Upper lobe of right lung (tissue), 1 donor: ENCODE measurements at places on chromosomes 12 and 14. TPM values are rescaled to one million over a fixed set of nuclear protein-coding genes. Genes with fewer than 3 reads are reported as not detected.

GRCh38 chr12:94171595-94171930, 23.2 kb downstream of the PLXNC1 start:
- no peak for DNase-seq

DNA sequence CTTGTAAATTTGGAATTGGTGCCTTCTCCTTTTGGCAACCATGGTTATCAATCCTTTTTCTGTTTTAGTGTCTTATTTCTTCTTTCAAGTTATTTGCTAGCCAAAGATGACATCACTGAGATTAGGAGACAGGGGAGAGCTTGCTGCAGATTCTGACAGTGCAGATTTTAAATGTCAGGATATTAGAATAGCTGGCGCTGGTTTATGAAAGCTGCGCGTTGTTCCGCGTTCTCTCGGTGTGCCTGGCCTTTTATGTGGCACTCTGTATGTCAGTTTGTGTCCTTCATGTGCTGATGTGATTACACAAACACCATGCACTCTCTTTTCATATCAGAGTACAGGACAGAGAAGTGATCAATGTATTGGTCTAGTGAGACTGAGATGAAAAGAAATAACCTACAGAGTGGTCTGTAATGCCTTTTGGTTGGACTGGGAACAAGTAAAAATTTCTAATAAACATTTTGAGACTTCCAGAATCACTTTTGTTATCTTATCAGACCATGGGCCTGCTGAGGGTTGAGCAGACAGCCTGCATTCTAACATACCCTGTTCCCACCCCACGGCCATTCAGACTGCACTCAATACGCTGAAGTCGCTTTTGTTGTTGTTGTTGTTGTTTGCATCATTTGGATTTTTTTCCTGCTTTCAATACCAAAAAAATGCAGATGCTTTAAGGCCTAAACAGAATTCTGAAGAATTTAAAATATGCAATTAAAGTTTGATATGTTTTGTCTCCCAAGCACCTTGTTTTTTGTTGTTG, 49.7 kb upstream of the TRAF3 start:
- no peak for DNase-seq

DNA sequence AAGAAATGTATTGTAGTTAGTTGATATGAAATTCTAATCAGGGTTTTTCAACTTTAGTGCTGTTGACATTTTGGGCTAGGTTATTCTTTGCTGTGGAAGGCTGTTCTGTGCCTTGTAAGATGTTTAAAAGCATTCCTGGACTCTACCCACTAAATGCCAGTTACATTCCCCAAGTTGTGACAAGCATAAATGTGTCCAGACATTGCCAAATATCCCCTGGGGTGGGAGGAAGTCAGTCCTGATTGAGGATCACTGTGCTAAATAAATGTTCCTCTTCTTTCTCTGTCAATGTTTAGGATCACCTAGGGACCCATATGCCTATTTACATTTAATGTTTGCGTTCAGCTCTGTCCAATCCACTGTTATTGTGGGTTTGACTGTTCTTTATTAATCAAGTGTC, 268.3 kb downstream of the TMTC2 start:
- no peak for DNase-seq

DNA sequence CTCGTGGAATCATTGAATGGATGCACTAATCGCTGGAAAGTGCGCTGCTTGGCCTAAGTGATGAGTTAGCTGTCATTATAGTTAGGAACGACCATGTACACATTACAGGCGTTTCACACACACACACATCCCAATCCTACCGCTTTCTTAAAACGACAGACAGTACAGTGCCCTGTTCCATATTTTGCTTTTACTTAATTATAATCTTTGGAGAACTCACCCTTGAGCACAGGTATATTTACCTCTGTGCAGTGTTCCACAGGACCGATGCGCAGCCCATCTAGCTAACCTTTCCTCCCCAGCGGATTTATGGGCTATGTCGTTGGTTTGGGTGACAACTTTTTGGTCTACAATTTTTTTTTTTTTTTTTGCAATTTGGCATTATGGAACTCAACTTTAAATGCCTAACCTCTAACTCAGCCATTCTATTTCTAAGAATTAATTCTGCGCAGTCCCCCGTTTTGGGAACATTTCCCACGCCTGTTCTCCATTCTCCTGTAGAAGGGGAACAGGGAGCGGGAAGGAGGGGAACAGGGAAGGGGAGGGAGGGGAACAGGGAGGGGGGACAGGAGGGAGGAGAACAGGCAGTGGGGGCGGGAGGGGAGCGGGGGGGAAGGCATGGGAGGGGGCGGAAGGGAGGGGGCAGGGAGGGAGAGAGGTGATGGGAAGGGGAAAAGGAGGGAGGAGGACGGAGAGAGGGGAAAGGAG, 663 bp upstream of the ULK1 start:
- no peak for DNase-seq

DNA sequence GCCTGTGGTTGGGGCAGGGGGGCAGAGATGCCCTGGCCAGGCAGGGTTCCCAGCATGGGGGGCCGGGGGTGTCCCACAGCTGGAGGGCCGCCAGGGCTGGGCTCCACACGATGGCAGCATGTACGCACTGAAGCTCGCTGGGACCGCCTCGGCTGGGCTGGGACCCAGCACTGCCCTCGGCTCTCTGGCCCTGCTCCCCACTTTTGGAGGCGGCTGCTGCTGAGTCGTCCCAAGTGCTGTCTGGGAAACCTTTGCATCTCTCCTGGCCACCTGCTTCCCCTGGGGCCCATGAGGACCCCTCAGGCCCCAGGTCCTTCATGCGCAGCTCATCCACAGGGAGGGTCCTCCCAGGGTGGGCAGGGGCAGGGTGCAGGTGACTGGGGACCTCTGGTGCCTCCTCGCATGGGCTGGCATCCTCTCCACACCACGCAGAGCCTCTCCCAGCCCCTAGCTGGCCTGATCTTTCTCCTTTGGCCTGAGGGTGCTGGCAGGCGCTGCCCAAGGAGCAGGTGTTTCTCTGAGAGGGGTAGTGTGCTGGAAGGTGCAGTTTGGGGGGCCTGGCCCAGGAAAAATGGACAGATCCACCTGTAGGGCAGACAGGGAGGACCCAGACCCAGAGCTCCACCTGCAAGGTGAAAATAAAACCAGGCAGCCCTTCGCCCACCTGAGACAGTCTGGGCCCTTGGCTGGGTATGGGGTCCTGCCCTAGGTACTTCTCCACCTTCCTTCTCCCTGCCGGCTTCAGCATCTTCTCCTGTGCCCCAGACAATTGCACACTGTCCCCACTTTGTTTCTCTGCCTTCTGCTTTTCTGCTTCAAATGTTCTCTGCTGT, 46.9 kb downstream of the DLK1 start:
- no peak for DNase-seq

The GEMIN2 gene
- total RNA-seq: 8.5 TPM

DNA sequence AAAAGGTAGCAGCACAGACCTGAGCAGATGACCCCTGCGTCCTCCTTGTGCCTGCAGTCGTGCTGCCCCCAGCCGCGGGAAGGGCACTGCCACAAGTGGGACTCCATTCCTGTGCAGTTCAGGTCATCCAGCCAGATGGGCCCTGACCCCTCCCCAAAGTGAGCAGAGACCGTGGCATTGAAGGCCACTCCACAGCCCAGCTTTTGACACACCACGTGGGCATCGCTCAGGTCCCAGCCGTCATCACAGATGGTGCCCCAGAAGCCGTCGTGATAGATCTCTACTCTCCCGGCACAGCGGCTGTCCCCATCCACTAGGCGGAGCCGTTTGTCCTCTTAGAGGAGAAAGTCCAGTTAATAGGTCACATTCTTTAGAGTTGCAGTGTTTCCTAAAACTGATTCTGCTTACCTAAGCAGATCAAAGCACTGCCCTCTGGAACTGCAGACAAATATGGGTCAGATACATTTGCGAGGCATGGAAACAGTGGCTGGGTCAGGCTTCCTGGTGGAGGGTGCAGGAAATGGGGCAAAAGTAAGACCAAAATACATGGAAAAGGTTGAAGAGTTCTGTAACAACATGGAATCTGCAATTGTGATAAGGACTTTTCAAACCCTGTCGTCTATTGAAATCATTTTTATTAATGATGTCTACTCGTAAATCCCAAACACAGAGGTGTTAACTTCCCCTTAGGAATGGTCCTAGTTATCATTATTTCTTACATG, 69.4 kb downstream of the CD163L1 start:
- DNase-seq: peak; percentile 72
